Activated CD4-positive, alpha-beta memory T cell treated with anti-CD3 and anti-CD28 coated beads, Interleukin-2, amount 10 ng/mL, durations not matched to agents 7 days and 5 days (primary cell): ENCODE measurements at places on chromosomes 5 and 9. TPM values are rescaled to one million over a fixed set of nuclear protein-coding genes. Genes with fewer than 3 reads are reported as not detected.

DNA sequence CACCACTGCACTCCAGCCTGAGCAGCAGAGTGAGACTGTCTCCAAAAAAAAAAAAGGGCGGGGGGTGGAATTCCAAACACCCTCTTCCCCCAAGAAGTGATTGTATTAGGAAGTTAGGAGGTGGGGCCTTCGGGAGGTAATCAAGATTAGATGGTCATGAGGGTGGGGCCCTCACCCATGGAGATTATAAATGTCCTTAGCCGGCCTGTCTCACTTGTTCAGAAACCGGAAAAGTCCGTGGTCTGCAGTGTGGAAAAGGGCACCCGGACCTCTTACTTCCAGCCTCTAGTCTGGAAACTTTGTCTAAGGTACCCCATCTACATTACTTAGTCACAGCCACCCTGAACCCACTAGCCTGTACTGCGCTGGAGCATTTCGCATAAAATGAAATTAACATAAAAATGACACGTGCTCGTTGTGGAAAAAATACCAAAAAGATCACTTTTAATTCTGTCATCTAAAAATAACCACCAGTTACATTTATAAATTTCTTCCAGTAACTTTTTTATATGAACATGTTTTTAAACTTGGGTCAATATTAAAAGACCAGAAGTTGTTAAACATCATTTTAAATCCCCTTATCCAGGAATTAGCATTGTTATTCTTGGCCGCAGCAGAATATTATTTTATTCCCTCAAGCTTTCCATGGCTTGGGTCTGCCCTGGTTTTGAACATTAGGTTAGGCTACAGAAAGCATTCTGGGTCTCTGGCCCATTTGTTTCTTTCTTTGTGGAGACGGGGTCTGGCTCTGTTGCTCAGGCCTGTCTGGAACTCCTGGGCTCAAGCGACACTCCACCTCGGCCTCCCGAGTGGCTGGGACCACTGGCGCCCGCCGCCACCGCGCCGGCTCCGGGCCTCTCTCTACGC lies 1.2 kb upstream of the CKS2 start:
- no peak for DNase-seq
- peaks cover 40% of the 10 kb centered on the region for H3K4me1 ChIP-seq
- no peaks in the 10 kb centered on the region for H3K27me3 ChIP-seq
- H3K36me3 ChIP-seq: peaks cover 49% of the 10 kb centered on the region
- H3K4me3 ChIP-seq: peak overlapping the region; percentile 95

DNA sequence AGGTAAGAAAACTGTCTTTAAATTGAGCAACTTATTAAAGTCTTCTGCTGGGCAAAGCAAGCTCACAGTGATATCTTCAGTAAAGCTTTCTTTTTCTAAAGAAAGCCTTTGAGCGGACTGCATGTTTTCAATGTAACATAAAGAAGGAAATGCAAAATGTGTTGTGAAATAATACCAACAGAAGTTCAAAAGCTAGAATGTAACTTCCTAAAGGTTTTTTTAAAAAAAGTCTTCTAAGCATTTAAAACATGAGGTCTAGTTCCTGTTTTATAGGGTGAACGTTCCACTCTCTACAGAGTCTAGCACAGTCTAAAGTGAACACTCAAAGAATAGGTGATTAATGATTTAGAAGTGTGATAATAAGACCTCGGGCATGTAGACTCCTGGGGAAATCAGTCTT lies 62.9 kb downstream of the DENND1A start:
- peak overlapping the region; percentile 38 for H3K27ac ChIP-seq
- peaks cover 11% of the 10 kb centered on the region for H3K36me3 ChIP-seq
- peaks cover 31% of the 10 kb centered on the region for H3K4me1 ChIP-seq
- no peaks in the 10 kb centered on the region for H3K27me3 ChIP-seq
- H3K4me3 ChIP-seq: no peak overlapping the region

GRCh38 chr5:43530648-43531047 lies 15.7 kb upstream of the C5orf34 start:
- no peak overlapping the region for H3K27ac ChIP-seq
- no peak overlapping the region for H3K4me3 ChIP-seq
- H3K36me3 ChIP-seq: peaks cover 65% of the 10 kb centered on the region
- H3K4me1 ChIP-seq: peaks cover 15% of the 10 kb centered on the region
- H3K27me3 ChIP-seq: no peaks in the 10 kb centered on the region

PCDHGA8 gene
- not detected for total RNA-seq

DNA sequence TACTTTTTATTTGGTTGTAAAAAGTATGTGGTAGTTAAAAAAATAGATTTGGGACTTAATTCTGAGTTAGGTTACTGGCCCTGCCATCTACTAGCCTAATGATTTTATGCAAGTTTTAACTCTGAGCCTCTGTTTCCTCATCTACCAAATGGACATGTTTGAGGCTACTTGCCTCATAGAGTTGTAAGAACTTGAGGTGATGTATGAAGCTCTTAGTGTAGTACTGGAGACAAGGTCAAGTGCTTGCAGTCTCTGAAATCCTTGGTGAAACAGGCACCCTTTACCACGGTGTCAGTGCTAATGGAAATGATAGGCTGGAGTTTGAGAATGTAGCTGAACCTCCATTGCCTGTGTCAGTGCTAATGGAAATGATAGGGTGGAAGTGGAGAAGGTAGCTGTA lies 15.3 kb downstream of the GPR107 start:
- no peak overlapping the region for H3K27ac ChIP-seq
- no peak for DNase-seq
- peaks cover 16% of the 10 kb centered on the region for H3K4me1 ChIP-seq
- H3K27me3 ChIP-seq: no peaks in the 10 kb centered on the region
- H3K36me3 ChIP-seq: peaks cover 7% of the 10 kb centered on the region

WNT8A gene
- total RNA-seq: not detected

- no peak for DNase-seq
- H3K36me3 ChIP-seq: peaks cover 29% of the 10 kb centered on the region
- no peak overlapping the region for H3K4me3 ChIP-seq
- no peaks in the 10 kb centered on the region for H3K27me3 ChIP-seq
- H3K27ac ChIP-seq: no peak overlapping the region
Measured at GRCh38 chr9:93122721-93123221, 11.3 kb downstream of the NINJ1 start.

DNA sequence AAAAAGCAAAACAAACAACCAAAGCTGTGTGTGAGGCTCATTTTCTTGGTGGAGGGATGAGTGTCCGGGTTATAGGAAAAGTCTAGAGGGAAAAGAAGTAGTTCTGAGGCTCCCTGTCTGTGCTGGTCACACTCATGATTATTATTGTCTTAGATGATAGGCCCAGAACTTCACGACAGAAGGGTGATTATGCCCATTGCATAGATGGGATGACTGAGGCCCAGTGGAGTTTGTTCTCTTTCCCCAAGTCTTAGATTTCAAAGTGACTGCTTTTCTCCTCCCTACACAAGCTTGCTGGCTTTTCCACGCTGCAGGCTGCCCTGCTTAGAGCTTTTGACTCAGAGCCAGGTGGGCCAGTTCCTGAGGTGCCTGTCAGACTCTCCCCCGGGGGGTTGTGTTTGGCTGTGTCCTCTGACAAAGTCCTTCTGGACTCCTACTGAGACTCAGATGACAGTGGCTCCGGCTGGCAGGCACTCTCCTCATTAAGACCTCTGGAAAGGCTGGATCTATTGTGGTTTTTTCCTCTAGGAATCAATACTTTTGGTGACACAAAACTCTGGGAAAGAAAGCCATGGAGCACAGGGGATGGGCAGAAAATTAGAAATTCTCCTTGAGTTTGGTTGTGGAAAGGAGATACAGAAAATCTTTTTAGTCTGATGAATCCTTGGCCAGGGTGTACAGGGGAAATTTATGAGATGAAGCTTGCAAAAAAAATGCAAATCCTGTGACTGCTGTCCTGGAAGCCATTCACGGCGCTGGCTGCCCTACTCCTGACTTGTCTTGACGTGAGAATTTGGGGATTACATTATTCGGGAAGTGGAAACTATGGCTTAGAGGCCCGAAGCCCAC lies 120.9 kb downstream of the NSG2 start:
- H3K27ac ChIP-seq: no peak overlapping the region
- no peaks in the 10 kb centered on the region for H3K27me3 ChIP-seq
- no peak for DNase-seq
- no peaks in the 10 kb centered on the region for H3K36me3 ChIP-seq
- no peak overlapping the region for H3K4me3 ChIP-seq

LVRN gene
- 0.13 TPM for total RNA-seq

- no peak for DNase-seq
- no peak overlapping the region for H3K27ac ChIP-seq
- peaks cover under 1% of the 10 kb centered on the region for H3K4me1 ChIP-seq
- H3K4me3 ChIP-seq: no peak overlapping the region
Measured at GRCh38 chr9:133169102-133169501, 5.4 kb upstream of the GBGT1 start.
